ENCODE measurements at places on chromosomes 1 and 21.

DNA sequence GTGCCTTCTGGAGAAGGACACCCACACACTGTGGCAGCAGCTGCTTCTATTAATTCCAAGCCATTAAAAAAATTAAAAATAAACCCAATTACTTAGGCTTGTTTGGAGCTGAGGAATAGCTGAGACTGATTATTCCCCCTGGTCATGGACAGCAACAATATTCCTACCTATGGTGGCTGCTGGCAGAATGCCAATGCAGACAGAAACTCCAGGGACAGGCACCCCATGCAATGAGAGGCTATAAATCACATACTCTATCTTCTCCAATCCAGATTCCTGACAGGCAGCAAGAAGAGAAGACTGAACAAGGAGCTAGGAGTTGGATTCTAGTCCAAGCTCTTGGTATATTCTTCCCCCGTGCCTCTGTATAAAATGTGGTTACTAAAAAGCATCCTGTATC is 275.4 kb upstream of the BEND5 start:
- DNase-seq, result no peak

- no peak for DNase-seq
Measured at GRCh38 chr1:94302497-94302896, 65.1 kb upstream of the ARHGAP29 start.

DNA sequence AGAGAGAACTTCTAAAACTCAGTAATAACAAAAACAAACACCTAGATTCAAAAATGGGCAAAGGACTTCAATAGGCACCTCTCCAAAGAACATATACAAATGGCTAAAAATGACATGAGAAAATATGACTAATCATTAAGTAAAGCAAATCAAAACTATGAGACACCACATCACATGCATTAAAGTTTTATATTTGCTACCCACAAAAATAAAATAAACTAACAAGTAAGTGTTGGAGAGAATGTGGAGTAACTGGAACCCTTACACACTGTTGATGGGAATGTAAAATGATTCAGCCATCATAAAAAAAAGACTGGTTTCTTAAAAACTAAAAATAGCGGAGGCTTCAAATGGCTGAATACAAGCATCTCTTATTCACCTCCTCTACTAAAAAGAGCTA is 262.1 kb upstream of the PKN2 start:
- DNase-seq, result no peak

GRCh38 chr1:156492591-156493080 is 7.9 kb downstream of the MEF2D start:
- DNase-seq, result no peak

DNA sequence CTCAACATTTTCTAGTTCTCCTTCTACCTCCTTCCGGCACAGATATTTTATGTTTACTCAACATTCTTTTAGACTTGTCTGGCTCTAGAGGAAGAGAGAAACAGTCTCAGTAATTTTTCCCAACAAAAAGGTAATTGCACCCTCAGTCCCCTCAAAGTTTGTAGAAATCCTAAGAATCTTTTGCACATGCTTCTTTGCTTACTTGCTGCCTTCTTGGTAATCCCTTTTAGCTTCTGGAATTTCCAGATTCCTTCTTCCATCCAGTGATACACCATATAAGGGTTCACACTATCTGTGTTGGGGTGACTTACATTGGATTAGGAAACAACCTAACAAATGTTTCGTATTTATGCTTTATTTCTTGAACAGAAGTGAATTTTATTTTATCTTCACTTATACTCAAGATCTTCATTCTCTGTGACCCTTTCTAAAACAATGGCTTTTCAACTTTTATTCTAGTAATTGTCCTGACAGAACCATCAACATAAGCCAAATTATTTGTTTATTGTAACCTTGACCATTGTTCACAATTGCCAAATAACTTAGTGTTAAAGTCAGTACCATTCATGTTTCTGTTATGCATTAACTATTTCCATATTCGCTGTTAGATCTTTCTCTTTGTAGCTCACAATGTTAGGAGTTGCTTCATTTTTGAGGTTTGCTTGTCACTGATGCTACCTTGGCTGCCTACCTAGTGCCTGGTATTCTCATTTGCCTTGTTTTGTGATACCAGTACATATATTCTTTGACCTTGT is 238.1 kb downstream of the HMCN1 start:
- DNase-seq, result no peak

- DNase-seq, result no peak
Measured at GRCh38 chr1:115911294-115911693, 65.0 kb upstream of the SLC22A15 start.

GRCh38 chr1:165753934-165754333 is 14.7 kb downstream of the TMCO1 start:
- no peak for DNase-seq

- DNase-seq, result no peak
Measured at GRCh38 chr1:23331713-23332112, 12.4 kb downstream of the HNRNPR start.

DNA sequence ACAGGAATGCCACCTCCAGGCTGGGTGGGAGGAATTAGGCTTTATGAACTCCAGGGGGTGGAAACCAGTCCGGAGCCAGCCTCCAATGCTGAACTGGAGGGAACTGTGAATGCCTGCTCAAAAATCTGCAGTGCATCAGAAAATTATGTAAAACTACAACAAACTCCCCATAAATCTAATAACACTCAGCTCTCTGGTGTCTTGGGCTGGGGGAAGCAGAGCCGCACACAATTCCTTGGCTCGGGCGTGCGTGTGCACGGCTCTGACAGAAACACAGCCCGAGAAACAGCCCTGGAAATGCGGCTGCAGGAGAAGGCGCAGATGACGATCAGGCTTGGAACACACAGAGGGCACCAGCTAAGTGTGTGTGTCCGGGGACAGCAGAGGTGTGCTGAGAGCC is 127.6 kb upstream of the VAMP3 start:
- no peak for DNase-seq

All from stimulated activated CD4-positive, alpha-beta T cell treated with anti-CD3 and anti-CD28 coated beads, Interleukin-12 subunit alpha, Interleukin-12 subunit beta, amount 100 ng/mL, for 24 hours (primary cell).